ENCODE measurements at places on chromosomes 3 and 15. TPM values are rescaled to one million over a fixed set of nuclear protein-coding genes. Genes with fewer than 3 reads are reported as not detected.
A peak's percentile ranks its signal among the peaks of the same experiment; 100 is the strongest.

- DNase-seq = no peak
Observed at GRCh38 chr3:150161011-150161410, 190.3 kb upstream of the PFN2 start.

GRCh38 chr3:4633078-4634004 lies 140.2 kb downstream of the ITPR1 start:
- DNase-seq = peak; percentile 65

DNA sequence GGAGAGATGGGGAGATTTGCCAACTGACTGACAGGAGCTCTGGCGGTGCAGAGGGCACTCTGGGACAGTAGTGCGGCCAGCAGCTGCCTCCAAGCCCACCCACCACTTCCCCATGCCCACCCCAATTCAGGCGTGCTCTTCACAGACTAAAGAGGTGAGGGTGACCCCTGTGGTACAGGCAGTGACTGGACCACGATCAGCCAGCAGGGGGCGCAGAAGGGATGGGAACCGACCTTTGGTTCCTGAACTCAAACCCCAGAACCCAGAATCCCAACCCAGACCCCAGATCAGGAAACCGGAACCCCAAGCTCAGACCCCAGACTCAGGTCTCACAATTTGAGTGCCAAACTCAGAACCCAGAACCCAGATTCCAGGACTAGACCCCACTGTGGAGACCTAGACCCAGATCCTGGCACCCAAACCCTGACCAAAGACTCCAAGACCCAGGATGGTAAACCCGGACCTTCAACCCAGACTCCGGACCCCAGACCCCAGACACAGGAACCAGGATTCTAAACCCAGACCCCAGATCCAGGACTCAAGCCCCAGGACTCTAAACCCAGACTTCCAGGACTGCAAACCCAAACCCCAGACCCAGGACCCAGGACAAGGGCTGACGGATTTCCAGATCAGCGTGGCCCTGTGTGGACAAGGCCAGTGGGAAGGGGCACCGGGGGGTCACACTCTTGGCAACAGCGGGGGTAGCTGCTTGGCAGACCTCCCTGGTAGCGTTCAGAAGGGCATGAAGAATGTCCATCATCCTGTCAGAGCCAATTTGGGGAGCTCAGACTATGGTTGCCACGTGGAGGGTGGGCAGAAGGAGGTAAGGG lies 3.7 kb upstream of the MYL3 start:
- DNase-seq = peak; percentile 20

DNA sequence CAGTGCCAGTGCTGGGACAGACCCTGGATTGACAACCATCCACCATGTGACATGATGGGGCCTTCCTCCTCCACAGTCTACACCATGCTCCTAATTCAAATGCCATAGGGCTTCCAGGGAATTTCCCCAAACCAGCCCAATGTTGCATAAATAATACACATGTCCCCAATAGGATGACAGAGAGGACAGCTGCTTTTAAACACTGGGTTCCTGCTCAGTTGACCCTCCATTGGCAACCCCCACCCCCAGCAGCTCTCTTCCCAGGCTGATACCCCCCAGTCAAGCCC lies 28.3 kb upstream of the ATP2B2 start:
- no peak for DNase-seq

DNA sequence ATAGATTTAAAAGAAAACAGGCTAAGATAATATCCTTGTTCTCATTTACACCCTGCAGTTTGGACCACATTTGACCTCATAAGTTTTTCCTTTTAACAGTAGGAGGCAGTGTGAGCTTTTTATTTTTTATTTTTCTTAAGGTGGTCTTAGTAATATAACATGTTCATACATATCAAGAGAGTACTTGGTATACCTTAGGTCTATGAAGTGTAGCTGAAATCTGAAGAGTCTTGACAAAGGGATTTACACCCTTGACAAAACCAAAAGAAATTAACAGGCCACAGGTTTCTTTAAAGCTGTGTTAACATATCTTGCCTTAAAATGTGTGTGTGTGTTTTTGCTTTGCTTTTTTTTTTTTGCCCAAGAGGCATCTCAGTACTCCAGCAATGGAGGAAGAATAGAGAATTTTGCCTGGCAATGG lies 3.2 kb downstream of the RAP2B start:
- no peak for DNase-seq

- no peak for DNase-seq
Observed at GRCh38 chr3:127775398-127776109, 46.8 kb downstream of the MGLL start.

- no peak for DNase-seq
Observed at GRCh38 chr3:30332196-30333021, 274.0 kb upstream of the TGFBR2 start.

GRCh38 chr15:42640109-42640508 lies 64.7 kb downstream of the STARD9 start:
- DNase-seq = no peak

DNA sequence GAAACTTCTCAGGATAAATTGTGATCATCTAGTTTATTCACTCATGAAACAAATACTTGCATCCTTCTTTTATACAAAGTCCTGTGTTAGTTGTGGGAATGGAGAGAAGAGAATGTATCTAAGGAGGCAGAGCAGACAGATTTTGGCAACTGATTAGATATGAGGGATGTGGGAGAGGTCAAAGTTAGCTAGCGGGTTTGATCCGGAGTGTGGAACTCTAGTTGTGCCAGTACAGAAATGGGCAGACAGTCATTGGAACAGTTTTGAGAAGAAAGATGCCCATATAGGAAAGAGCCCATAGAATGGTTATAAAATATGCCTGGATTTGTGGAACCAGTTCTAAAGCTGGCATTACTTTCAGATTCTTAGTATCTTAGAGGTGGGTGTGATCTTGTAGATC lies 141.1 kb downstream of the FNDC3B start:
- DNase-seq = no peak

- DNase-seq = no peak
Observed at GRCh38 chr3:141462176-141462859, 24.5 kb upstream of the RASA2 start.

- no peak for DNase-seq
Observed at GRCh38 chr3:27573780-27574437, 89.7 kb upstream of the SLC4A7 start.

DNA sequence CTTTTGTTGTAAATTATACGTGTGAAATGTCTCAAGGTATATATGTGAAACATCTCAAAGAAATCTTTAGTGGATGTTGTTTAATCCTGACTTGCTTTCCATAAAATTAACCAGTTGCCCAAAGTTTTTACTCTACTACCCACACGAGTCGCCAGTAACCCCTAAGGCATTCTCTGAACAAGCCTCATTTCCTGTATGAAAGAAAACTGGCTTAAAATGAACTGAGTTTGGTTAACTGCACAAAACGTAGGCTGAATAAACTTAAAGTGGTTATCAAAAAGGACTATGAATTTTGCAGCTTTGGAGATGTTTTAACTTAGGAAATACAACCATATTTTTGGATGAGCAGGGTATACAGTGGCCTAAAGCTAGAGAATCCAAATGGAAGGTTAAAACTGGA lies 2.7 kb upstream of the APPL1 start:
- no peak for DNase-seq

DNA sequence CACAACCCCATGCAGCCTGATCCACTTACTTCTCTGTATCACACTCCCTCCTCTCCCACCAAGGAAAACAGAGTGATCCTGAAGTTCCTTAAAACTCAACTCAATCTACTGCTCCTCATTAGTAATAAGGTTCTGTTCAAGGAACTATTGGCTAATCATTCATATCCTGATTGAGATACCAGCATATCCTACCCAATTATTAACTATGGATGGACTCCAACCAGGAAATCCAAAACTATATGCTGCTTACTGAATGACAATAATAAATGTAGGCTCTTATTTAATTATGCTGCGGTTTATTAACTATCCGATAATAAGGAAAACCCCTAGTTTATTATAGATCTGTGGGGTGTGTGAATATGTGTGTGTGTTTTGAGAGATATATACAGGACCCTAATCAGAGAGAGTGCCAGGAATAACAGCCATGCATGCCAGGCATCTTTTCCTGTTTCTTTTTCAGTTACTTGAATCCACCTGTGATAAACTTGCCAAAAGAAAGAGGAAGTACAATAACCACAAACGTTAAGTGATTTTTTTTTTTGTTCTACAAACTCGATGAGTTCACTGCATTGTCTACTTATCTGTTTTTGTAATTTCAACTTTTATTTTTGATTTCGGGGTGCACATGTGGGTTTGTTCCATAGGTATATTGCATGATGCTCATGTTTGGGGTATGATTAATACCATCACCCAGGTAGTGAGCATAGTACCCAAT lies 1031.7 kb upstream of the CFAP20DC start:
- DNase-seq = no peak

GRCh38 chr3:23991306-23991682 lies 46.2 kb downstream of the NR1D2 start:
- DNase-seq = no peak

DNA sequence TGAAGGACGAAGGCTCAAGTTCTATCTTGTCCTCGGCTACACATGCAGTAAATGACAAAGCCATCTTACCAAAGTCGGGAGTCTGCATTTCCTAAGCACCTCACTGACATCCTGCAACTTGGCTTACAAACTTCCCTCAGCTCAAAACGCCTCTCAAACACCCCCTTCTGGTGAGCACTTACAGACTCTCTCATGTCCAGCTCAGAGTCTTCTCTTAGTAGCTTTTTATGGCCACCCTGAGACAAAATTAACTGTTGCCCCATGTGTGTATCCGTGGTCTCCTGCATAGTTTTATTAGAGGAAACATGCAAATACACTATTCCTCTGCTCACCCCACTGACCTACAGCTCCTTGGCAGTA lies 819.7 kb downstream of the FHIT start:
- no peak for DNase-seq

DNA sequence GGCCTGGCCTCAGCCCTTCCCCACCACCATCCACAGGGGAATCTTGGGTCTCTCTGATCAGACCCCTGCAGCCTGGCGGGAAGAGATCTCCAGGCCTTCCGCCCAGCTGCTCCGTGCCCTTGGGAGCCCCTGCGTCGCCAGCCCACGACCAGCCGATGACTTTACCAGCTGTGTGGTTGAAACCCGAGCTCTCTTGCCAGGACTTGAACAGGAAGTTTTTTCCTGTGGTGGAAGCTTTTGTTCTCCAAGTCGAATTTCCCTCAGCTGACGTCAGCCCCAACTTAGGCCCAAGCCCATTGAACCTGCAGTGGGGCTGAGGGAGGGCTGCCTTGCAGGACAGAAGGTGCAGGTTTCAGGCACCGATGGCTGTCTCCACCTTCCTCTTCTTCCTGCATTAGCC lies 51.7 kb upstream of the SMAD3 start:
- no peak for DNase-seq

- no peak for DNase-seq
Observed at GRCh38 chr3:184058029-184058428, 5.2 kb downstream of the HTR3C start.

DNA sequence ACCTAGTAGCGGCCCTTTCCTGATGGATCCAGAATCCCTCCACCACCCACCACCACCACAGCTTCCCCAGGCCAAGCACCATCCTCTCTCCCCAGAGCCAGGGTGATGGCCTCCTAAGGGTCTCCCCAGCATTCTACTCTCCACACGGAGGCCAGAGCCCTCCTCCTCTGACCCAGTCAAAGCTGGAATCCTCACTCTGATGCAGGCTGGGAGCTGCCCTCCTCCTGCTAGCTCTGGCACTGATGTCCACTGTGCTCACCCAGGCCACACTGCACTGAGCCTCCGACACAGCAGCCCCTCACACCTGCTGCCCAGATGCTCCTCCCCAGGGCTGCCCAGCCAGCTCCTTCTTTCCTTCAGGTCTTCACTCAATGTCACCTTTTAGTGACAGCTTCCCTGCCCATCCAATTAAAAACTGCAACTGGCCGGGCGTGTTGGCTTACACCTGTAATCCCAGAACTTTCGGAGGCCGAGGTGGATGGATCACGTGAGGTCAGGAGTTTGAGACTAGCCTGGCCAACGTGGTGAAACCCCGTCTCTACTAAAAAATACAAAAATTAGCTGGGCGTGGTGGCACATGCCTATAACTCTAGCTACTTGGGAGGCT lies 21.0 kb downstream of the XXYLT1 start:
- DNase-seq = no peak

DNA sequence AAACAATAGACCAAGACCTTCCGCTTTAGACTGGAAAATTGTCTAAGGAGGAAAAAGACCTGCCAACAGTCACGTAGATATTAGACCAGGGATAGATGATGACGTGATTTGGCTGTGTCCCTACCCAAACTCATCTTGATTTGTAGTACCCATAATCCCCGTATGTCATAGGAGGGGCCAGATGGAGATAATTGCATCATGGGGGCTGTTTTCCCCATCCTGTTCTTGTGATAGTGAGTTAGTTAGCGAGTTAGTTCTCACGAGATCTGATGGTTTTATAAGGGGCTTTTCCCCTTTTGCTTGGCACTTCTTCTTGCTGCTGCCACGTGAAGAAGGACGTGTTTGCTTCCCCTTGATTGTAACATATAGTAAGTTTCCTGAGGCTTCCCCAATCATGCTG lies 31.7 kb upstream of the SUCLG2 start:
- no peak for DNase-seq

GRCh38 chr3:34106879-34107278 lies 308.4 kb downstream of the PDCD6IP start:
- DNase-seq = peak; percentile 12

The PLCB2 gene
- total RNA-seq = 1.7 TPM

The PRKCD gene
- 14.0 TPM for total RNA-seq

The GLT8D1 gene
- total RNA-seq = 51.3 TPM

The GPR87 gene
- total RNA-seq = not detected

The STOML1 gene
- 6.9 TPM for total RNA-seq

The PP2D1 gene
- total RNA-seq = not detected

The SIDT1 gene
- not detected for total RNA-seq

The ULK4 gene
- total RNA-seq = 14.3 TPM

The NEK11 gene
- total RNA-seq = 9.5 TPM

The CPNE9 gene
- total RNA-seq = 0.13 TPM

The RYR3 gene
- total RNA-seq = not detected

The ZNF662 gene
- total RNA-seq = not detected

The MEGF11 gene
- 0.95 TPM for total RNA-seq

The RTP3 gene
- not detected for total RNA-seq

The AMIGO3 gene
- total RNA-seq = 0.72 TPM

The SLC12A8 gene
- 7.0 TPM for total RNA-seq

The SRGAP3 gene
- 0.82 TPM for total RNA-seq

The FMN1 gene
- total RNA-seq = 3.9 TPM

Data from Panc1 (cell line).